ENCODE measurements at places on chromosomes 6 and 20.
A peak's percentile ranks its signal among the peaks of the same experiment; 100 is the strongest.

- no peak for DNase-seq
Measured at GRCh38 chr6:111759836-111760785, 113.1 kb downstream of the FYN start.

GRCh38 chr6:112033791-112034615 is 19.9 kb upstream of the CCN6 start:
- no peak for DNase-seq

DNA sequence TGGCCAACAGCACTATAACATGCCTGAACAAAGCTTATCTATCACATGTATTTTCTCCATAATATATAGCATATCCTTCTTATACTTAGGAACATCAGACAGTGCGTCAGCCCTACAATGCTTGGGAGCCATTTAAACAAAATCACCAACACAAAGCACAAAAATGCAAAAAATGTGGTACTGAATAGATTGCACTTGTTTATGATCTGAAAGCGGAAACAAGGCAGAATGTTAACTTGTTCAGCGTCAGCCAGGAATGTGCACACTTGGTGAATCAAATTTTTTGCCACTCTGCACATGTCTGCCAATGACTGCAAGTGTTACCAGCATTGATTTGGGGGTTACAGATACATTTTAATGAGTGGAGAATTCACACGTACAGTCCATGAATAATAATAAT is 14.8 kb downstream of the SLC35A1 start:
- DNase-seq, result no peak

DNA sequence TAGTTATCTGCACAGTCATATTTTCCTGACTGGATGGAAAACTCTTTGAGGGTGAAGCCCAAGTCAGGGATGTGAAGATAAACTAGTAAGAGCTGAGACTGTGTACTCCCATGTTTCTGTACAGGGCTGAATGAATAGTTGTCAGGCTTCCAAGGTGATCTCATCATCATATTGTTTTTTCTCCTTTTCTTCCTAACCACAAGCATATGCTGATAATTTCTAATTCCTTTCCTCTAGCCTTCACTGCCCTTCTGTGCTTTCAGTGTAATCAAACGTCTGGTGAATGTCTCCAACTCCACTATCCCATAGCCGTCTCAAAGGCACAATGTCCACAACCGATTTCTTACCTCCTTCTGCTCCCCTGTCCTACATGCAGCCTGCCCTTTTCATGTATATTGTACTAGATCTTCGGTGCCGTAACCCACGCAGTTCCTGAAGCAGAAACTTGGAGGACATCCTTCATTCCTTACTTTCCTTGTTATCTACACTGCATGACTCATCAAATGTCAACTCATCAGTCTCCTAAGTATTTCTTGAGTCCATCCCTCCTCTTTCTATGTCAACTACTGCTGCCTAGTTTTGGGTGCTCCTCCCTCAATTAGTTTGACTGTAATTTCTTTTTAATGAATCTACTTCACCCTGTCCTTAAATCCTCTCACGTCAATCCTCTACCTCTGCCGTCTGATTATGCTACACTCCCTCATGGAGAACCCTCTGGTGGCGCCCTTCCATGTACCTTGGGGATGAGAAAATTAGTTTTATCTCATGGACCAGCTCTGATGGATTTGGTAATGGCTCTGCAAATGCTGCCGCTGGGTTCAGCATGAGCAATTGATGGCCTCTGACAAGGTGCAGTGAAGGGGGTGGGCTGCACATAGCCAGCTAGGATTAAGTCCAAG is 21.9 kb downstream of the NCOA7 start:
- peak; percentile 94 for DNase-seq

DNA sequence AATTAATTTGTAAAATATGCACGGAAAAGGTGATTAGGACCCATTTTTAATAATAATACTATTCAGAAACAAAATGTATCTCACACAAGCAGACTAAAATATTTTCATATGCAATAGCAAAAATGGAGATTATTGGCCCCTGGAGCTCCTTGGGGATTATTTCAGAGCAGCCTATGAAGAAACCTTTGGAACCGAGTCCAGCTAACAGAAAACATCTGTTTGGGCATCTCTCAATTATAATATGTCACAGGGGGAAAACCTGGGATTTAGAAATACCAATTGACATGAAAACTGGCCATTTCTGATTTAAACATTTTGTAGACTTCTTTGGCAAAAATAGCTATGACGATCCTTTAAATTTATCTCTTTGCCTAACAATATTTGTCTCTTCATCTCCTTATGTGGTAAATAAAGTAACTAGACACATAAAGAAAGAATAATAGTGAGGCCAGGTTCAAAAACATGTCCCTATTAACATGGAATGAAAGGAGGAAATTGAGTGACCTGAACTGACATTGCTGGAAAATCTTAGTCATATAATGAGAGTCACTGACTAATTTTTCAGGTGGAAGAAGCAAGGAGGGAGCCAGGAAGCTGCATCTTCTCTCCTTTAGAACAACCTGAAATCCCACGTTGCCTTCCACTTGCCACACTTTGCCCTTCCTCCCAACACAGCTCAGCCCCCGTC is 199.0 kb downstream of the SOD2 start:
- no peak for DNase-seq

GRCh38 chr20:40449974-40450616 is 238.9 kb downstream of the MAFB start:
- no peak for DNase-seq

GRCh38 chr6:13486679-13487121 is 700 bp downstream of the GFOD1 start:
- DNase-seq, result no peak

- DNase-seq, result no peak
Measured at GRCh38 chr6:166032366-166033200, 135.1 kb downstream of the TBXT start.

DNA sequence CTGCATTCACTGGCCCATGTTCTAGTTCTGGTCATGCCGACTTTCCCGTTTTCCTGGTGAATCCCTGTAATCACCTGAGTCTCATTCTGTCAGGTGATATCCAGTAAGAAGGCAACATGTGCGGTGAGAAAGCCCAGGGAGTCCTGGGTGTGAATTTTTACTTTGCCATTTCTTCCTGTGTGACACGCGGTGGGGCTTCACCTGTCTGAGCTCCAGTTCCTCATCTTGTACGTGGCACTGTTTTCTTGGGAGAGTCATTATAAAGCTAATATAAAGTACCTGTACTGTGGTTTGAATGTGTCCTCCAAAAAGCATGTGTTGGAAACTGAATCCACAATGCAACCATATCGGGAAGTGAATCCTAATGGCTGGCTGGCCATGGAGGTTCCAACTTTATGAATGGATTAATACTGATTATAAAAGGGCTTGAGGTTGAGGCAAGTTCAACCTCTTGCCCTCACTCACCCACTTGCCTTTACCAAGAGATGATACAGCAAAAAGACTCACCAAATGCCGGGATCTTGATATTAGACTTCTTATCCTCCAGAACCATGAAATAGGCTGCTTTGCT is 5.1 kb downstream of the HLA-E start:
- DNase-seq, result no peak

- DNase-seq, result no peak
Measured at GRCh38 chr6:53906842-53907241, 112.0 kb downstream of the LRRC1 start.

DNA sequence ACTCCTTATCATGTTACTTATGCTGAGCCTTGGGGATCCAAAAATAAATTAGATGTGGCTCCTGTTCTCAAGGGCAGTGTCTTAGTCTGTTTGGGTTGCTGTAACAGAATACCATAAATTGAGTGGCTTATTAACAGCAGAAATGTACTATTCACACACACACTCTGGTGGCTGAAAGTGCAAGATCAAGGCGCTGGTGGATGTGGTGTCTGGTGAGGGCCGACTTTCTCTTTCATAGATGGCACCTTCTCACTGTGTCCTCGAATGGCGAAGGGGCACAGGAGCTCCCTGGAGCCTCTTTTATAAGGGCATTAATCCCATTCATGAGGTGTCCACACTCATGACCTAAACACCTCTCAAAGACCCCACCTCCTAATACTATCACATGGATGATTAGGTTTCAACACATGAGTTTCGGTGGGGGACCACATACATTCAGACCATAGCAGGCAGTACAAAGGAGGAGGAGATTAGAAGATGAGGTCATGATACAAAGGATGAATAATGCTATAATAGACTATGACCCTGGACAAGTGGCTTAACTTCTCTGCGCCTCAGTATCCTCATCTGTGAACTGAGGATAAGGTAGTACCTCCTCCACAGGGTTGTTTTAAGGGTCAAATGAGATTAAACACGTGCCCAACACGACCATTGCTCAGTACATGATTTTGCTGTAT is 34.1 kb downstream of the RPP40 start:
- DNase-seq, result no peak

DNA sequence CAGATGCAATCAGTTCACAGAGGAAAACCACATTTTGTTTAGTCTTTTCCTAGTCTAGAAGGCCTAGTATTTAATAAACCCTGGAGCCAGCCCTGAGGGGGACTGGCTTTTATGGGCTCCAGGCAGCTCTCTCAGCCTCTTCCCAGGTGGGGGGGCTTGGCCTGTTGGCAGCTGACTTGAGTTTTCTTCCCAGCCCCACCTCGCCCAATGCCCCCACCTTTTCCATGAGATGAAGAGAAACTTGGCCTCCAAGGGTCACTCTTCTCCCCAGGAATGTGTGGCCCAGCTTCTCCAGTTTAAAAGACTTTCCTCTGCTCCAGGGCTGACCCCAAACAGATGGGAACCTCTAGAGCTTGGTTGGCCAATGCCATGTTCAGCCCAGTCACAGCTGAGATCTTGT is 196.1 kb downstream of the BMP7 start:
- DNase-seq, result no peak

GRCh38 chr6:147156799-147157382 is 47.3 kb upstream of the STXBP5 start:
- no peak for DNase-seq

DNA sequence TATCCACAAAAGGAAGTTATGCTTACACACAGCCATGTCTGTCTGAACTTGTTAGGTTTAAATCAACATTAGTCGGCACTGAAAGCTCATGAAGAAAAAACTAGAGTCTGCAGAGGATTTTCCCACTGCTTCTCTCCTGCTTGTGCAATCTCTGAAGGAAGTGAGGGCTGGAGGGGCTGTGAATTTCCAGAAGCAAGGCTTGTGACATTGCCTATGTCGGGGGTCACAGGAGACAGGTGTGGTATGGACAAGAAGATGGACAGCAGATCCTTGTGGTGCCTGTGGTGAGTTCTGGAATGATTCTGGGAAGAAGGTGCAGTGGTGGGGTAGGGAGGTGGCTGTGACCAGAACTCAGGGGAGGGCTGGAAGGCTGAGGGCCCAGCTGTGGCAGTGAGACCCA is 84.3 kb upstream of the TRAF3IP2 start:
- no peak for DNase-seq

DNA sequence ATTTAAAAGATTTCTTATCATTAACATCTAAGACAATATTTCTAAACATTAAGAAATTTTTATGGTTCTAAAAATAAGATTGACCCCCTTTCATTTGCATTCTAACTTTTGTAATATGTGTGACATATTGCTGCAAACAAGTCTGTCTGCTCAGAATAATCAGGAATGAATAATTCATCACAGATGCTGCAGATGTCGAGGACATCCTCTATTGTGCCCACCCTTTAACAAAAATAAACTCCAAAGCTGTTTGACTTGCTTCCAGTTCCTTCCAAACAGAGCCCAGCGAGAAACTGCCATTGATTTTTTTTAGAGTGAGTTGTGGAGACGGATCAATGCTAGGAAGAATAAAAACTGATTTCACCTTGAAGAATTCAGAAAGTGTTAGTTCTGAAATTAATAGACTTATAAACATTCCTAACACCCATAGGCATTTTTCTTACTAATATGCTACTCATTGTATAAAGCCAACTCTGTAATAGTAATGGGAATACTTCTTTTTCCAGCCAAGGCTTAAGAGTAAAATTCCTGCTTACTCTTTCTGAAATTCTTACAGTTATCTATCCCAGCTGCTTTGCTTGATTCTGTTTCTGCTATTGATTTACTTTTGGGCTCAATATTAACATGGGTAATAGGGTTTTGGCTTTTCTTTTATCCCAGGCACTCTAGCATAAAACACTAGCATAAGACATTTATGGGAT is 244.8 kb upstream of the FAM83B start:
- DNase-seq, result no peak

- no peak for DNase-seq
Measured at GRCh38 chr6:34182751-34183531, 37.1 kb upstream of the GRM4 start.

- no peak for DNase-seq
Measured at GRCh38 chr6:17979479-17979878, 8.0 kb downstream of the KIF13A start.

DNA sequence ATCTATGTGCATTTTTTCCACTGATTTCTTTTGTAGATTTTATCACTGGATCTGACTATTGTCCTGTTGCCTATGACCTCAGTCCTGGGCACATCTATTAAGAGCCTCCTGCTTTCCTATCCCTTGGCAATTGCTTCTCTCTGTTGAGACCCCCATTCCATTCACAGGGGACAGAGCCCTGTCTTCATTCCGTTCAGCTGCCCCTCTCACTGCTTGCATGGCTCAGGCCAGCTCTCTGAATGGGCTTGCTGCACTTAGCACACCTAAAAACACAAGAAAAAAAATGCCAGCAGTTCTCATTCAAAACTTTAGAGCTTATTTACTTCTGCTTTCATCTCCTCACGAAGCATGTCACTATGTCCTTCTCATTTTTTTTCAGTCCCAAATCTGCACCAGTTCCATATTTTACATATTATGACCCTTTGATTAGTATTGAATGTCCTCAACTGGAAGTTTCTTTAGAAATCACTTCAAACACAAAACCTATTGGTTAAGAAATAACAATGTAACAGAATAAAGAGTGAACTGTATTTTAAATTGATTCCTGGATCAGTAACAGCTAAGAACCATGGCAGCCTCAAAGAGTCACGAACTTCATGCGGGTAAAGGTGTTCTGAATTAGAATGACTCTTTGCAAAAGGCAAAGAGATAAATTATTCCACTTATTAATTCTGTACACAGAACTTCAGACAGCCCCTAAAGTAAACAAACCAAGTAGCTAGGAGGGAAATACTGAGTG is 616.5 kb downstream of the C6orf118 start:
- DNase-seq, result no peak

GRCh38 chr6:19432966-19433498 is 404.1 kb upstream of the ID4 start:
- no peak for DNase-seq

GRCh38 chr20:2873747-2874041 is 413 bp downstream of the PTPRA start:
- DNase-seq, result no peak

DNA sequence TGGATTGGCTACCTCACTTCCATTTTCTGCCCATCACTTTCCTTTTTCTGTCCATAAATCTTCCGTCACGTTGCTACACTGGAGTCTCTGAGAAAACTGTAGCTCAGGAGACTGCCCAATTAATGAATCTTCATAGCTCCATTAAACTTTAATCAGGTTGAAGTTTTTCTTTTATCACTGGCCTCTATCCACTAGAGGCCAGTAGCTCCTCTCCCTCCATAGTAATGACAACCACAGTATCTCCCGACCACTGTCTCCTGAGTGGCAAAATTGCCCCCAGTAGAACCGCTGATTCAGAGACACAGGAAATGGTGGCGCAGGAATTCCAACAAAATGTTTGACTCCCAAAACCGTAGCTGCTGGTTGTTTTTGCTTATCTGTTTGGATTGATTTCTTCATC is 18.4 kb upstream of the DOK5 start:
- no peak for DNase-seq

- DNase-seq, result no peak
Measured at GRCh38 chr20:53405139-53405538, 188.5 kb downstream of the ZNF217 start.

All from HFF-Myc (cell line).